ENCODE measurements at places on chromosomes 13 and 19.

DNA sequence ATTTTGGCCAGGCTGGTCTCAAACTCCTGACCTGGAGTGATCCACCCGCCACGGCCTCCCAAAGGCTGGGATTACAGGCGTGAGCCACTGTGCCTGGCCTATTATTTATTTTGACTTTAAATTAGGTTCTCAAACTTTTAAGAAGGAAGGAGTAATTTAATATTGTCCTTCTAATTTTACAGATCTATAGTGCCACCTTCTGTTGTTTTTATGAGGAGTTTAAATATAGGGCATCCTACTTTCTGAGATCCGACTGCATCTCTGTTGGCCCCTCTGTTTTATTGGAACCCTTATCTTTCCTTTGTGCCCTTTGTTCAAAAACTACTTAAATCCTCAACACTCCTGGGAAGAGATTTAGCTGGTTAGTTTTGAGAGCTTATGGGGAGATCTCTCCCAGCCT is 25.4 kb upstream of the ZMYM5 start:
- DNase-seq: peak; percentile 4

GRCh38 chr13:33270895-33271538 is 14.5 kb downstream of the STARD13 start:
- DNase-seq: no peak

GRCh38 chr13:80742033-80742432 is 401.1 kb upstream of the SPRY2 start:
- no peak for DNase-seq

GRCh38 chr19:17302391-17303166 is 646 bp downstream of the ABHD8 start:
- DNase-seq: no peak

GRCh38 chr13:65505941-65506340 is 1724.2 kb downstream of the PCDH9 start:
- DNase-seq: no peak

DNA sequence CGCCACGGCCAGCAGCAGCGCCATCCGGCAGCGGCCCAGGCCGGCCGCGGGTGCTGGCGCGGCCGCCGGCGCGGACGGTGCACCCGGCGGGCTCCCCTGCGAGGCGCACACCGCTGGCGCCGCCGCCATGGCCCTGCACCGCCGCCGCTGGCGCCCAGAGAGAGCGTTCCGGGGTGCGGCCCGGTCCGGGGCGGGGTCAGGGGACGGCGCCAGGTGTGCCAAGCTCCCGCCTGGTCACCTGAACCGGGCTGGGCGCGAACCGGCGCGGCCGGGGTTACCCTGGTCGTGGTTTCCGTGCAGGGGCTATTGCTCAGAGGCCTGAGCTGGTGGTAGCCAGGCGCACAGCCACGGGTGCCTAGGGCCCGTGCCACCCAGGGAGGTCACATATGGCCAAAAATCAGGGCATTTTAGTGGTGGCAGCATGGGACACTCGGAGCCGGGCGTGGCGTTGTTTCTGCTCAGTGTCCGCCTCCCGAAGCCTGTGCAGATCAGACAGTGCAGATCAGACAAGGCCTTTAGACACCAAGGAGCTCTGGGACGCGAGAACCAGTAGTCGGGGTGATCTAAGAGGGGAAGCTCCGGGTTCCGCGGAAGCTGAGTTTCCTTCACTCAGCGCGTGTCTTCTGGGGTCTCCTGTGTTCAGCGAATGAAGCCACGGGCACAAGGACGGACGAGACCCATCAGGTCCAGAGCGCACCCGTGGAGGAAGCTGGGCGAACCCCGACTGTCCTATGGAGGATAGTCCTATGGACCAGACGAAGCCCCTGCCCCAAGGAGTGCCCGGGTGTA is at the start of gene TMEM238:
TSS of gene TMEM238 (minus strand) at position 162 of the 789 bp plus-strand sequence. CDS start at position 129, 33 bp downstream.
- no peak for DNase-seq

GRCh38 chr13:24043590-24044350 is 116.8 kb upstream of the SPATA13 start:
- DNase-seq: no peak

DNA sequence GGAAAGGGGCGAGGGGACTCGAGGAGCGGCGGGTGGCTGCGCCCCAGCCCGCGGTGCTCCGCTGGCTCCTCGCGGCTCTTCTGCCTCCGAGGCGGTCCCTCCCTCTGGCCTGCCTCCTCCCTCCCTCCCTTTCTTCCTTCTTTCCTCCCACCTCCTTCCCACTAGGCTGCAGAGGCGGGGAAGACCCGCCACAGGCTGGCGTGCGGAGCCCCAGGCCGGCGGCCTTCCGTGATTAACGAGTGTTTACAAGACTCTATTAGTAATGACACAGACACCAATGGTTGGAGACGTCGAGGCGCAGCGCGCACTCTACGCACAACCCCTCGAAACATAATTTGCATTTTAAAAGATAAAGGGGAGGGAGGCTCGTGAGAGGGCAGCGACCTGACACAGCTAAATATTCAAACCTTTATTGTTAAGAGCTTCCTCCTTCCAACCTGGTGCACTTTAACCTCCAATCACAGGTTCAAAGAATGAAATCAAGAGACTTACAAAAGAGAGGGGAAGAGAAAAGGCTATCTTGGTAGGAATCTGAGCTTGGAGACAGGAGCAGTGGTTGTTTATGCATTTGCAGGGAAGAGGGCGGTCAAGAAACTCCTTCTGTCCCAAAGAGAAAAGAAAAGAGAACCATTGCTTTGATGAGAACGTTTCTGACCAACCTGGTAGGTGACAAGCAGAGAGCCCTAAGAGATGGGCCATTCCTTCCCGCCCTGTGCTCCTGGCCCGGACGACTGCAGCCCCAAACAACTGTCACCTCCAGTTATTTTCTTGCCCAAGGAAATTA is at the start of gene CDX2:
TSS of gene CDX2 (minus strand) at position 234 of the 784 bp plus-strand sequence. CDS start 309 bp downstream, outside the sequence.
- DNase-seq: no peak

- DNase-seq: no peak
Observed at GRCh38 chr19:54502518-54503048, at the start of gene LAIR2. Gene LAIR2 (plus strand): TSS chr19:54502831. CDS start chr19:54502919, 88 bp downstream.

DNA sequence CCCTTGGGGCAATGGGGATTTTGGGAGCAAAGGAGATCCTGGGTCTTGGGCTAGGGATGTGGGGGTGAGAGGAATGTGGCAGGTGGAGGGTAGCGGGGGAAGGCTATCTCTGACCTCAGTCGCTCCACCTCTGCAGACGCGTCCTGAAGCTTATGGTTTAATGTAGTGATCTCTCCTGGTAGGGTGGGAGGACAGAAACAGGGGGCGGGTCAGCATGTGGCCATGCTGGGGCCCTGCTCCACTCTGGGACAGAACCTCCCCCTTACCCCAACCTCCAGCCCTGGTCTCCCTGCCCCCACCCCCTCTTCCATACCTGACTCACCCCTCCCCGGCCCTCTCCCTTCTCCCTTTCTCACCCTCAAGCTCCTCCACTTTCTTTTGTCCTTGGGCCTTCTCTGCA is 1.4 kb downstream of the BST2 start:
- no peak for DNase-seq

- no peak for DNase-seq
Observed at GRCh38 chr19:46896076-46896794, 35.4 kb downstream of the ARHGAP35 start.

GRCh38 chr19:42961119-42961518 is 24.1 kb upstream of the PSG7 start:
- DNase-seq: no peak

GRCh38 chr19:48874303-48875135 is 2.3 kb downstream of the PPP1R15A start:
- no peak for DNase-seq

DNA sequence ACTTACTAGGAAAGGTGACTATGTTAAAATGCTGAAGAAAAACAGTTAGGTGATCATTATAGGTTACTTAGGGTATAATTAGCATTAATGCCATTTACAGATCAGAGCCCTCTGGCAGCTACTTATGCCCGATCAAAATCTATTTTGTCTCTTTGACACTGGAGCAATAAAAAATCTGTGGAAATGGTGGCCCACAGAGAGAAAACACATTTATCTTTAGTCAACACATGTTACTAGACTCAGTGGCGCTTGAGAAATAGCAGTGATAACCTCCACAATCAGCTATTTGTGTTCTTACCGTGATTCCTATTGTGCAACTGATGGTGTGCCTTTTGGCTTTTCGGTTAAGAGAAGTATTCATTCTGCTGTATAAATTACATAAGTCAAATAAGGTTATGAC is 1519.6 kb downstream of the PCDH9 start:
- no peak for DNase-seq

DNA sequence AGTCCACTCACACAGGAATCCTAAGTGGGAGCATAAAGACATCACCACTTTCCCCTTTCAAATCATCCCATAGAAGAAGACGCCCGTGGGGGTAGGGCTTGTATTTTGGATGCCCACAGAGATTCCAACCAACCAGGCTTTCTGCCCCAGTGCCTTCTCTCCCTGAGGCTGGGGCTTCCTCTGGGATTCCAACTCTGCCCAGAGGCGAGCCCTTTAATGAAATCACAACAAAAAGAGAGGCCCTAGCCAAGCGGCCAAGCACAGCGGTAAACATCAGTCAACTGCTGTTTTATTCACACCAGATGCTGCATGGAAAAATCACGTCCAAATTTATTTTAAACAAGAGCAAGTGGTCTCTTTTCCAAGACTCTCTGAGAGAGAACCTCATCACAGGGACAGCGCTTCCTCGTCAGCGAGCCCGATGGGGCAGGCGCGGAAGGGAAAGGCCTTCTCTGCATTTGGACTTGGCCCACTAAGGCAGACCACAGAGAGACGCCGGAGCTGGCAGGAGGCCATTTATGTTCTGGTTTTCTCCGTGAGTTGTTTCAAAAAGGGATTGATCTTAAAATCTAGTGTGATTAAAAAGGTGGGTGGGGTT is 31.5 kb downstream of the ADPRHL1 start:
- DNase-seq: no peak

- DNase-seq: no peak
Observed at GRCh38 chr19:10295305-10295846, 5.6 kb downstream of the ICAM5 start.

- peak; percentile 65 for DNase-seq
Observed at GRCh38 chr13:102724923-102725322, 30.1 kb upstream of the METTL21C start.

- peak; percentile 92 for DNase-seq
Observed at GRCh38 chr13:20359335-20359734, 127.2 kb upstream of the GJB6 start.

DNA sequence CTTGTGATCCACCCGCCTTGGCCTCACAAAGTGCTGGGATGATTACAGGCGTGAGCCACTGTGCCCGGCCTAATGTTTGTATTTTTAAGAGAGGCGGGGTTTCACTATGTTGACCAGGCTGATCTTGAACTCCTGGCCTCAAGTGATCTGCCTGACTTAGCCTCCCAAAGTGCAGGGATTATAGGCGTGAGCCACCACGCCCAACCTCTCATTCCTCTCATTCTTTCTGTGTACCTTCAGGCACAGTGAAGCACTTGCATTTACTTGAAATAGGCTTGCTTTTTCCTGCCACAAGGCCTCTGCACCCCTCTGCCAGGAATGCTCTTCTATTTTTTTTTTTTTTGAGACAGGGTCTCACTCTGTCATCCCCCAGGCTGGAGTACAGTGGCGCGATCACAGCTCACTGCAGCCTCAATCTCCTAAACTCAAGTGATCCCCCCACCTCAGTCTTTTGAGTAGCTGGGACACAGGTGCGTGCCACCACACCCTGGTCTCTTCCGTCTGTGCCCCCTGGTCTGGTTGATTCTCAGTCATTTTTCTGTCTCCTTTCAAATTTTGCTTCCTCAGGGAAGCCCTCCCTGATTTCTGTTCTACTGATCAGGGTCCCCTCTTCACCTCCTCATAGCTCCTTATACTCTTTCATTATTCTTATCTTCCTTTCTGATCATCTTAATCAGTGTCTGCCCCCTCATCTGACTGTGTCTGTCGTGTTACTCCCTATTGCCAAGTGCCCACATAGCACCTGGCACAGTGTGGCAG is 15.1 kb downstream of the ACTMAP start:
- no peak for DNase-seq

DNA sequence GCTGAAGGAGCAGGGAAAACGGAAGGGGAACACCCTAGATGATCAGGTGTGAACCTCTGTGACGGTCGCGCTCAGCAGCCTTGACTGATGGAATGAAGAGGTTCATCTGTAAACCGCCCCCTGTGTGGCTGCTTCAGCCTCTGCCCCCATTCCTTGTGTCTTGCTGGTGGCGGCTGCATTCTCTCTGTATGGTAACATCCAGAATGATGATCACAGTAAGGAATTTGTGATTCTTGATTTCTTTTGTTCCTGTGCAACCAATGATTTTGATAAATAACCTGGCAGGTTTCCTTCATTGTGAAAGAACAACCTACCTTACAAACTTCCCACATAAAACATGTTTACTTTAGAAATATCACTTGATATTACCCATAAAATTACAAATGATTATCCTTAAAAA is 118.7 kb upstream of the MCF2L start:
- DNase-seq: no peak

DNA sequence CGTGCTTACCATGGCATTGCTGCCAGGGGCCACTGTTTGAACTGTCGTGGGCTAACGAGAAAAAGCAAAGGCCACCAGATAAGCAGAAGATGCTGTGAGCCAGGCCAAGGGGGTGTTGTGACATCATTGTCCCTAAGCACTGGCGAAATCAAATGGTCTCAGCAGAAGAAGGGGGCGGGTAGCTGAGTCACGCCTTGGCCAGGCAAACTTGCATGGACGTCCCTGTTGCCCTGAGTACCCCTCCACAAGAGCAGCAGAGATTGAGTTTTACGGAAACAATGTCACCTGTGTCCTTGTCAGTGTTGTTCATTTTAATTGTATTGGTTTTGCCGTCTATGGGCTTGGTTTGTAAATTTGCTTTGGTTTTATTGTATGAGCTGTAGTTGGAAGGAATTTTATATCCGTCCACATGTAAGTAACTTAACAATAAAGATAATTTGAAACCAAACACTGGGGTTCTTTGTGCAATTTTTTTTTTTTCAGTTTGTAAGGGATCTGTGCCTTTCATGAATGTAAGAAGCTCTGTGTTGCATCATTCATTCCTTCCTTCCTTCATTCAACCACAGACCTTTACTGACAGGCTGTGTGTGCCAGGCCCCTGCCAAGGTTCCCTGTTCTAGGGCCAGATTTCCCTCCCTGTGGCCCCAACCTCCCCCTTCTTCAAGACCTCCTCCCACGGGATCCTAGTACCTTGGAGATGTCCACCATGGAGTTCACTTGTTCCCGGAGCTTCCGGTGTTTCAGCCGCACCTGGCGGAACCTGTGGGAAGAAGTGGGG is 12.3 kb downstream of the KCNN4 start:
- DNase-seq: peak; percentile 35

- no peak for DNase-seq
Observed at GRCh38 chr13:43077906-43078305, 54.5 kb downstream of the DNAJC15 start.

All from COLO829 (cell line).